ENCODE measurements at places on chromosomes 3 and 15.

DNA sequence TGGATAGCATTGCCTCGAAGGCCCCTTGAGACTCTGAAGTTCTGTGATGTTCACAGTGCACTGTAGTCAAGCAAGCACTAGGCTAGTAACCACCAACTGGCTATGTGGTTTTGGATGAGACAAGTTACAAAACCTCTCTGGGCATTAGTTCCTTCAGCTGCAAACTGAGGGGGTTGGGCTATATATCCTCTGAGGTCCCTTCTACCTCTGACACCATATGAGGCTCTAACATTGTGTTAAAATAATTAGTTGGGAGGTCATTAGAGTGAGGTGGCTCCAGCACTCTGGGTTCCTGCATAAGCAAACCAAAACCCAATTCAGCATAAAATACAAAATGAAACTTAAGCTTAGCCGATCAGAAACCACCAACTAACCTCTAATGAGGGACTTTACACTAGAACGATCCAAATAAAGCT, 209.5 kb upstream of the LRRN1 start:
- no peak for DNase-seq

- no peak for DNase-seq
Observed at GRCh38 chr3:160098261-160098908, 109.8 kb downstream of the IL12A start.

- DNase-seq = no peak
Observed at GRCh38 chr3:109356442-109357155, 19.3 kb upstream of the DPPA4 start.

DNA sequence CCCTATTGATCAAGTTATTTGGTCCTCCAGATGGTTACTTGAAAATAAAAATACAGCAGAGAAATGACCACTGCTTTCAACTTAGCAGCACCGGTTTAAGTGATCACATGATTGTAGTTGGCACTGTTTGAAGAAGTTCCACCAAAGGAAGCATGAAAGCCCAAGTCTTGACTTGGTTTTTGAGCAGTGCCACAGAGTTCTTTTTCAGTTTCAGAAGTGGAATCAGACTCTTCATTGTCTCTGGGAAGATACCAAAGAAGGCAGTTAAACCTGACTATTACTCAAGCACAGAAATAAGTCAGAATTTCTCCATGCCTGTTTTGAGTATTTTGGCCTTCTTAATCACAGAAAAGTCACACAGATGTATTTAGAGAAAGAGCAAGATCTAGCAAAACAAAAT, 66.7 kb downstream of the BBX start:
- no peak for DNase-seq
